ENCODE measurements at places on chromosomes 2 and 18.

- DNase-seq: no peak
Observed at GRCh38 chr2:240947607-240948006, 41.5 kb downstream of the CROCC2 start.

DNA sequence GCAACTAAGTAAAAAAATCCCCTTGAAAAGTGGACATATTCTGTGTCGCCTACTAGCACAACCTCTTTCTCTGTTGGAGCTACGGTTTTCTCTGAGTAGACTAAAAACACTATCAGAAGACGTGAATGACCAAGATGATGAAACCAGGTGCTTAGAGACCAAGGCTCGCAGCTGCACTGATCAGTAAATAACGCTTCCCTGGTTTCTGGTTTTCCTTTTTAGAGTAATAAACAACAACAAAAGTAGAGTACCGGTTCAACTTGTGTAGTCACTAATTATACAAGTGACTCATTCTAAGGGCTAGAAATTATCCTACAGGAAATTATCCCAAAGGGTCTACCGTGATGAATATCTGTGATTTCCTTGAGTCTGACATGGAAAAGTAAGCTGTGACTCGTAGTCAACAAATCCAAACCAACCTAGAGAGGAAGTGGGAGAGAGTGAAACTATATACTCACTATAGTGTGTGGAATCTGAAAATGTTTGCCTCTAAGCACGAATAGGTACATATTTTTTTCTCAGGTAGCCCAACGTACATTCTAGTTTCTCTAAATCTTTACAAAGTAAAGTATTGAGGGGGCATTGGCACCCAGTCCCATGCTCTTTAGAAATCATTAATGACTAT, 17.8 kb downstream of the RASGRP3 start:
- no peak for DNase-seq

- DNase-seq: no peak
Observed at GRCh38 chr2:204947405-204947804, 402.1 kb downstream of the PARD3B start.

DNA sequence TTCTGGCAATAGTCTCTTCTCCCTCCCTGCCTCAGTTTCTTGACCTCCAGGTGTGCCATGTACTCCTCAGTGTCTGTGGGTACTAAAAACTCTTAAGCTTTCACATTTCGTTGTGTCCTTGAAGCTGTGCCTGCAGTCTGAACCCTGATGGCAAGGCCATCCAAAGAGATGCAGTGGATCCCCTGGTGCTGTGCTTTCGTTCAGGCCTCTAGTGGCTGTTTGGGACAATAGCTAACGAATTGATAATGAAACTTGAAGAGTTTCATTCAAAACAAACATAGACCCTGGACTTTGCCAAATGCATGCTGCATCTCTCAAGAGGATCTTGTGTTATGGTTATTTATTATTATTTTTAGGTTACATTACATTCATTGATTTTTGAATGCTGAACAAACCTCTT, 523.1 kb upstream of the FSIP2 start:
- DNase-seq: no peak

- no peak for DNase-seq
Observed at GRCh38 chr2:223503746-223504145, 98.4 kb downstream of the SCG2 start.

- DNase-seq: no peak
Observed at GRCh38 chr2:64015391-64015790, 3.8 kb downstream of the VPS54 start.

GRCh38 chr2:11342551-11343367, 1.7 kb downstream of the ROCK2 start:
- no peak for DNase-seq

- no peak for DNase-seq
Observed at GRCh38 chr2:73089270-73090030, 17.9 kb upstream of the SFXN5 start.

GRCh38 chr18:26215247-26215970, 10.8 kb upstream of the TAF4B start:
- no peak for DNase-seq

DNA sequence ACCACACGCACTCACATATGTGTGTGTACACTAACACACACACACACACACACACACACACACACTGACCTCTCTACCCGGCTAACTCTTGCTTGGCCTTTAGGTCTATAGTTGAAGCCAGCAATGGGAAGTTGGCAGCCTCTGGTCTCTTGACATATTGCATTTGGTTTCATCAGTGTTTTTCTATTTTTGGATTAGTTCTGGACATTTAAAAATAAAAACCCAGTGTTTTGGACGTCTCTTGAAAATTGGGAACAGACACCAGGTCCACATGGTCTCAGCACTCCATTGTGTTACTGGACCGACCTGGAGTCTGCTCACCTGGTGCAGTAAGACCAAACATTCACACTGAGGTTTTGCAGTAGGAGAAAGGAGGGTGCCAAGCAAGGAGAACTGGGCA, 50.4 kb upstream of the AFF3 start:
- DNase-seq: no peak

DNA sequence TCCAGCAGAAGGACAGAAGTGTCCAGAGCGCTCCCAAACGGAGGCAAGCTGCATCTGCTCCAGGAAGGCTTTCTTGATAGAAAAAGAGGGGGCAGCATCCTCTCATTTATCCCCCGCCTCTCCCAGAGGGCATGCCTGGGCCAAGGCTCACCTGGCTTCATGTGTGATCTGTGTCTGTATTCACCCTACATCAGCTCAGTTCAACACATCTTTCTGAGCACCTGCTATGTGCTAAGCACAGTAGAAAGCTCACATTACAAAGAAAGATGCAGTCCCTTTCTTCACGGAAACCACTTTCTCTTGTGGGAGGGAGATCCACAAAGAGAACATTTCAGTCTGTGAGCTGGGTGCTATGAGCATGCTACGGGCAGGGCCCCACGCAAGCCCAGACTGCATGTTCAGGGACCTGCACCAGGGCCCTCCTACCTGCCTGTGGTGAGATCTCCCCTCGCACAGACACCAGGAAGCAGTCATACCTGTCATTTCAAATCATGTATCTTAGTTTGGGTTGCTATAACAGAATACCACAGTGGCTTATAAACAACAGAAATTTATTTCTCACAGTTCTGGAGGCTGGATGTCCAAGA, 90.7 kb downstream of the PDCL3 start:
- no peak for DNase-seq

- DNase-seq: no peak
Observed at GRCh38 chr2:23507267-23508065, 122.5 kb downstream of the KLHL29 start.

GRCh38 chr2:184030245-184030644, 568.1 kb upstream of the ZNF804A start:
- no peak for DNase-seq

All from esophagus squamous epithelium (tissue), 5 donors.